ENCODE measurements at places on chromosomes 7 and 10. TPM values are rescaled to one million over a fixed set of nuclear protein-coding genes. Genes with fewer than 3 reads are reported as not detected.
A peak's percentile ranks its signal among the peaks of the same experiment; 100 is the strongest.

DNA sequence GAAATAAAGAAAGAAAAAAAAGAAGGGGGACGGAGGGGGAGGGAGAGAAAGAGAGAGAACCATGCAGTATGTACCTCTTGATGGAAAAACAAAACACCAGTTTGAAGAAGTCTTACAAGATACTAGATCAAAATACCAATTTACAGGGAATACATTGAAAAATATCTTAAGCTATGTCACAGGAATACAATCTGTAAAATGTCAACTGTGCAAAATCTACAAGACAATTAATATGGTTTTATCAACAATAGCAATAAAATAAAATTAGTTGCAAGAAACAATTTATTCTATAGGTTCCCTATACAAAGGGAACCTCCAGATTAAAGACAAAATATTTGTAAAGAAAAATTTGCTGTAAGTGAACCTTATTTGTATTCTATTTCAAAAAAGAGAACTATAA lies 98.3 kb upstream of the CABCOCO1 start:
- no peak for DNase-seq
- H3K27ac ChIP-seq: no peak overlapping the region
- no peaks in the 10 kb centered on the region for H3K36me3 ChIP-seq
- H3K4me3 ChIP-seq: no peak overlapping the region

- no peaks in the 10 kb centered on the region for H3K27me3 ChIP-seq
- H3K36me3 ChIP-seq: no peaks in the 10 kb centered on the region
- H3K4me3 ChIP-seq: no peak overlapping the region
- H3K27ac ChIP-seq: no peak overlapping the region
- DNase-seq: no peak
Observed at GRCh38 chr10:55180357-55180756, 379.3 kb upstream of the PCDH15 start.

The HECW1 gene
- 2.9 TPM for total RNA-seq

DNA sequence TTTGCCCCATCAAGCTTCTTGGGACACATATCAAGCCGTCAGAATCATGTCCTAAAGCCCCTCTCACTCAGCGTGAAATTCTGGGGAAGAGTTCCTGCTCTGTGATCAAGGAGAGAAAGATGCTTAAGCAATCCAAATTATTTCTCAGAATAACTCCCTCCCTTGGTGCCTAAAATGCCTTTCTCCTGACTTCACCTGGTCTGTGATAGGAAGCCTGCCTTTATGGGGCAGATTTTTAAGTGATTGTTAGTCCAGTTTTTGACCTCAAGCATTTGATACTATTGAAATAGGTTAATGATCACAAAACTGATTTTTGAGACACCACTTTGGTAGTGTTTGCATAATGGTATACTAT lies 76.4 kb upstream of the MAGI2 start:
- no peak overlapping the region for H3K27ac ChIP-seq
- no peak for DNase-seq
- no peaks in the 10 kb centered on the region for H3K27me3 ChIP-seq
- H3K4me1 ChIP-seq: peaks cover 9% of the 10 kb centered on the region

The FEZF1 gene
- not detected for total RNA-seq

The FAM25A gene
- total RNA-seq: not detected

GRCh38 chr7:134630893-134631292 lies 15.8 kb upstream of the BPGM start:
- peak overlapping the region; percentile 35 for H3K27ac ChIP-seq
- no peaks in the 10 kb centered on the region for H3K27me3 ChIP-seq
- DNase-seq: peak; percentile 21
- no peaks in the 10 kb centered on the region for H3K36me3 ChIP-seq
- H3K4me1 ChIP-seq: peaks cover 9% of the 10 kb centered on the region
- no peak overlapping the region for H3K4me3 ChIP-seq

DNA sequence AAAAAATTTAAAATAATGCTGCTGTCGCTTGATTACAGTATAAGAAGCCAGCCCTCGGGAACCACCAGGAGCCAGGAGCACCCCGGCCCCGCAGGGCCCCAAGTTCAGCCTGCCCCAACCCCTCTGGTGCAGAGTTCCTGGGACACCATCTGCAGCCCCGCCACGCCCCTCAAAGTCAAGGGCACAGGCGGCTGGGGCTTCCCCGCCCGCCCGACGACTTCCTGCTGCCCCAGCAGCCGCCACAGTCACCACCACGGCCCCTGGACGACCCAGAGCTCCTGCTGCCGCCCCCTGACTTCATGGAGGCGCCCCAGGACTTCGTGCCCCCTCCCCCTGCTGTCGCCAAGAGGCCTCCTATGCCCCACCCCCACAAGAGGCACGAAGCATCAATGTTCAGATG lies 103.6 kb upstream of the PDSS1 start:
- H3K27me3 ChIP-seq: no peaks in the 10 kb centered on the region
- H3K4me3 ChIP-seq: no peak overlapping the region
- H3K27ac ChIP-seq: no peak overlapping the region
- H3K36me3 ChIP-seq: no peaks in the 10 kb centered on the region
- no peak for DNase-seq

The ZNF488 gene
- 0.29 TPM for total RNA-seq

The AQP1 gene
- 0.59 TPM for total RNA-seq

GRCh38 chr7:94367949-94368348 lies 26.7 kb upstream of the COL1A2 start:
- H3K4me1 ChIP-seq: peaks cover 40% of the 10 kb centered on the region
- no peaks in the 10 kb centered on the region for H3K27me3 ChIP-seq
- H3K4me3 ChIP-seq: peak overlapping the region; percentile 62

GRCh38 chr7:37832194-37832593 lies 16.2 kb upstream of the NME8 start:
- no peak overlapping the region for H3K4me3 ChIP-seq
- no peaks in the 10 kb centered on the region for H3K27me3 ChIP-seq
- DNase-seq: no peak
- H3K4me1 ChIP-seq: peaks cover 3% of the 10 kb centered on the region

All from osteoblast (primary cell).